ENCODE measurements at places on chromosomes 4 and X.

DNA sequence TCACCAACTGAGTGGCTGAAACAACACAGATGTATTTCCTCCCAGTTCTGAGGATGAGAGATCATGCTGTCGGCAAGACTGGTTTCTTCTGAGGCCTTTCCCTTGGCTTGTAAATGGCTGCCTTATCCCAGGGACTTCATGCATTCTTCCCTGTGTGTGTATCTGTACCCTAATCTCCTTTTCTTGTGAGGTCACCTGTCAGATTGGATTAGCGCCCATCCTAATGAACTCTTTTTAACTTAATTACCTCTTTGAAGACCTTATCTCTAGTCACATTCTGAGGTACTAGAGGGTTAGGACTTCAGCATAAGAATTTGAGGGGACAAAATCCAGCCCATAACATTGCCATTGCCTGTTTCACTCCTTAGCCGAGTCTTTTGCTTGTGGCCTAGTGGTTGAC is 59.5 kb upstream of the TMEM150C start:
- no peak for DNase-seq

- DNase-seq, result no peak
These were observed 23.8 kb upstream of the ADH7 start for GRCh38 chr4:99458911-99459447.

GRCh38 chrX:120561634-120562568 is 1.1 kb upstream of the CUL4B start:
- no peak for DNase-seq

DNA sequence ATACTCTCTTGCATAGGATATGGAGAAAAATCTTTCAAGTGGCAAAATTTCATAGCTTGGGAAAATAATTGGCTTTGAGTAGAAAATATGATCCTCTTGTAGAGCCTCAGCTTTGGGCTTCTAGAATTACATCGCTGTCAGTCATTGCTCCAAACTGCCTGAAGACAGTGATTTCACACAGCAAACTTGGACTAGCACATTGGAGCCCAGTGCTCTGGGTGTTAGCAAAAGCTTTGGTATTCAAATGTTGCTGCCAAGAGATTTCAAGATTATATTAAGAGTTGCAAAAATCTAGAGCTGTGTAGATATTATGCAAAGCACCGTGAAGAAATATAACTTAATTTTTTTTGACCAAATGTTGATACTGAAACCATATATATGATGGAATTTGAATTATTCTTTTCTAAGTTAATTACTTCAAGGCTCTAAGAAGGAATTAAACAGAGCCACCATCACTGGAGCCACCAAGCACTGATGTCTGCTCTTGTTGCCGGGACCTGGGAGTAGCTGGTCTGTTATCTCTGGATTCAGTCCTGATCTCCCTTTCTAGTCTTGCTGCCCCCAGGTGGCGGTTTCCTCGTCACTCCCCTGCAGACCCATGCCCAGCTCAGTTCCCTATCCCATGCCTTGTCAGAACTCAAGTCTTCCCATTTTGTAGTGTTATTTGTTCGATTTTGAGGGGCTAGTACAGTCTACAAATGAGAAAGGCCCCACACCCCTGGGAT is 260.7 kb upstream of the SFRP2 start:
- no peak for DNase-seq

DNA sequence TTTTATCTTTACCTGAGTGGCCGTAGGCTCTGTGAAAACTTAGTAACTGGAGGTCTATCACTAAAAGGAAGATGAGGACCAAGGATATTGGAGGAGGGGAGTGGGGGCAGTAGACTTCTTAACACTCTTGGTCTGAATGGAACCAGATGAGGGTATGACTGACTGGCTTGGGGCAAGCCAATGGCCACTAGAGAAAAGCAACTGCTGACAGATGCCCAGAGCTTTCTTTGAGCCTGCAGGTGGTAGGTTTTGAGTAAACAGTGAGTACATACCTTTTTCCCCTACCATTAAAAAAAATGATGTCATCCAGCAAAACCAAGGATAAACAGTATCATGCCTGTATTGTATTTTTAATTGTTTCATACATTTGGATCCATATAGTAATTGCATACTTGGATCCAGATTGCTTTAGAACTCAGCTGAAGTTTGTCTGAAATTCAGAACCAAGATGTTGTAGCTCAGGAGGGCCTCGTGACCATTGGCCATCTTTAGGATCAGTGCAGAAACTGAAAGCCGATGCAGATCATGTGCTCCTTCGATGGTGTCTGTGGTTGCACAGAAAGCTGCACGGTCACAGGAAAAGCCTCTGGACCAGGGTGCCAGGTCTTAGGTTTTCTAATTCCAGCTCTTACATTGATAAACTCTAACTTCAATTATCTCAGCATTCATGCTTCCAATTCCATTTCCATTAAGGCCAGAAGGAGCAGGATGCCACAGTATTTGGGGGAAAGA is 131.0 kb downstream of the PDGFRA start:
- DNase-seq, result no peak

- DNase-seq, result no peak
These were observed 64.0 kb downstream of the OR13H1 start for GRCh38 chrX:131607792-131608369.

DNA sequence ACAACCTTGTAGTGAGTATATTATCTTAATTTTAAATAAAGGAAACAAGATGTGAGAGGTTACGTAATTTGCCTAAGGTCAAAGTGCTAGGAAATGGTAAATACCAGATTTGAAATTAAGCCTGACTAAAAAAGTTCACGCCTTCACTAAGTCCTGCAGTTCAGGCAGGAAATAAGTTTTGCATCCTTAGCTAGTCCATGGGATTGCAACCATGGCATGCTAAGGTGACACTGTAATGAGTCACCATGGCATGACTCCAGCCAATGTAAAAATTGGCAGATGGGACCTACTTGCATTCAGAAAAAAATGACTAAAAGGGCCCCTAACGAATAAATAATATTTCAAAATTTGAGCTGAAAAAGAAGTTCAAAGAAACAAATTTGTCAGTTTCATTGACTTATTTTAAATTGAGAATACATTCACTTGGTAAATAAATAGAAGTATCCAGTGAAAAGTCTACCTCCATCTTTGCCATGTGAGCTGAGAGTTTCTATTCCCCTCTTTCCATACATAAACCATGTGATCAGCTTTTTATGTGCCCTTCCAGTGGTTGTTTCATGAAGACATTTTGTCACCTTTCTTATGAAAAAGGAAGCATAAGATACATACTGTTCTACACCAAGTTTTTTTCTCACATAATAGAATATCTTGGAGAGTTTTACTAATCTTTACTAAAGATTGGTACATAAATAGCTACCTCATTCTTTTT is 72.4 kb downstream of the ANKRD50 start:
- DNase-seq, result no peak

DNA sequence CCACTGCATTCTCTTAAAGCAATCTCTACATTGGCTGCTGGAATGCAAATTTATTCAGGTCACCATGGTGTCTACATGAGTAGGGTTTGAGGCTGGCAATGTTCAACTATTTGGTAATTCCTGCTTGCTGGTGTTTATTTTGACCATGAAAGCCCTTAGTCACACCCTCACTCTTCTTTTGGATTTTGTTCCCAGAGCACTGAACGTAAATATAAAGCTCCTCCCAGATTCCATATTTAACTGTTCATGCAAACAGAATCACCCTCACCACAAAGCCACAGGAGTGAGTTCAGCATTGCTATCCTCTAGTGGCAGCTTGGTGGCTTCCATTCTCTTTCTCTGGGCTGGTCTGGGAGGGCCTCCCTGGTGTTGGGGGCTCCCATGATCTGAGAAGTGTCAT is 82.8 kb downstream of the LNX1 start:
- DNase-seq, result no peak

DNA sequence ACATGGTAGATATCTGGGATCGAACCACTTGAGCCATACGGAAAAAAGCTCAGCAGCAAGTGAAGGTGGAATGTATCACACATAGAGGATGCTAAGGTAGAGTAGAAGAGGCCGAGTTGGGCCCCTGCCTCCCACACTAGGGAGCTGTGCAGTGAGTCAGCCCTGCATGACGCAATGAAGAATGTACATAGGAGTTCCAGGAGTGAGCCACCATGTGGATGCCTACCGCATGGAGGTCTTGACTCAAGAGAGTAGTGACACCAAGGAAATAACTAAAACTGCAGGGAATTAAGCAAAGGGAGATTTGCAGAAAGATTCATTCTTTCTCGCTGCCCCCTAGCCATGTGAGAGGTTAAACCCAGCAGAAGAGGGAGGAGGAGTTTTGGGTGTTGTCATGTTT is 389.6 kb upstream of the IGFBP7 start:
- DNase-seq, result no peak

DNA sequence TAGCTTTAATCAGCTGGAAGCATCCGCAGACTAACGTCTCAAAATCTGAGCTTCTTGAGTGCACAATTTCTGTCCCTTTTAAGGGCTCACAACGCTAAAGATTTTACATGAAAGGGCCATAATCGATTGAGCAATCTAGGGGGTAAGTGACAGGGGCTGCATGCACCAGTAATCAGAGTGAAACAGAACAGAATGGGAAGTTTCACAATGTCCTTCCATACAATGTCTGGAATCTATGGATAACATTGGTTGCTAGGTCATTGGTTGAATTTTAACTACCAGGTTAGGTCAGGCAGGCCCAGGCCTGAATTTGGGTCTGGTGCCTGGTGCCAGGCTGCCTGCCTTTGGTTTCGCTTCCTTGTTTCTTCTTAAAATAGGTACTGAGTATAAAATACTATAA is 42.0 kb upstream of the MTMR8 start:
- no peak for DNase-seq

GRCh38 chr4:48986654-48987164 is 634 bp downstream of the CWH43 start:
- DNase-seq, result no peak

DNA sequence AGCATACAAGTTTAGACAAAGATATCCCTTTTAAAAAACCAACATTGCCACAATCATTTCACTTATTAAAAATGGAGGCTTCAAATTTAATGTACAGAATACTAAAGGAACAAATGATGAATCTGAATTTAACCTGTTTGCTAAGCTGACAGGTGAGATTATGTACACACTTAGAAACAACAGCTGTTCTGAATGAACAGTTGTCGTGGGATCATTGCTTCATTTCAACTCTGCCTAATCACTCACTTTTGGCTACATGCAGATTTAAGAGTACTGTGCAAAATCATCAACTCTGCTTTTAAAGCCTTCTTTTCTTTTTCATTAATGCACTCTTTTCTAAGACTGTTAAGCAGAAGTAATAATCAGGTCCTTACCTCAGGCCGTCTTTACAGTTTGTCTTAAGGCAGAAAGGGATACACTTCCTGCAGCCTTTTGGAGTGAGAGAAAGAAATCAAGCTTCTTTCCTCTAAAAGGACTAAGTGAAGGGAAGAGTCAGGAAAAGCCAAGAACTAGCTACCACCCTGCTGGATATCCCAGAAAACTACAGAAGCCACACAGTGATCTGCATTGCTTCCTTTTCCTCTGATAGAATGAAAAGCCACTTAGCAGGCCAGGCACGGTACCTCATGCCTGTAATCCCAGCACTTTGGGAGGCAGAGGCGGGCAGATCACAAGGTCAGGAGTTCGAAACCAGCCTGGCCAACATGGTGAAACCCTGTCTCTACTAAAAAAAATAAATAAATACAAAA is 54.7 kb upstream of the NPNT start:
- DNase-seq, result no peak

DNA sequence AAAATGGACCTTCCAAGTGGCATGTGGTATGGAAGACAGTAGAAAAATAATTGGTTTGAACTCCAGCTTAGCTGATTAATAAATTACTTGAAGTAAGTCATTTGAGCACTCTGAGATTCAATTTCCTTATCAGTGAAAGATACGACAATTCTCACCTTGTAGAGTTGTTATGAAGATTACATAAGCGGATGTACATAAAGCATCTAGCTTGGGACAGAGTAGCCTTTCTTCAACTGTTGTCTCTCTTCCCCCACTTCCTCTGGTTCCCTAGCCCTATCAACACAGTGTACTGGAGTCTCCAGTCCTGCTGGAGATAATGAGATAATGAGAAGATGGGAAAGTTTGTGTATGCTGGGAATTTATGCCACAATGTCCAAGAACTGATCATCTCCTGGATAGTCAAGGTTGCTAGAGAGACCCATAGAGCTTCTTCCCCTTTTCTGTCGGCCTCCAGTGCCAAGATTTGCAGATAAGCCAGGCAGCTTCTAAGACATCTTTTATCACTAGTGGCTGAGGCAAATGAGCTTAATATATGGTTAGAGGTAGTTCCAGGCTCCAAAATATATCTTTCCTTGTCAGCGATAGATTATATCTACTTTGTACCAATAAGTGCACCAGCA is 33.9 kb downstream of the VSIG4 start:
- no peak for DNase-seq

- DNase-seq, result peak; percentile 46
These were observed 695 bp downstream of the MTM1 start for GRCh38 chrX:150569155-150569477.
